NCI-H345 (cell line): ENCODE measurements at places on chromosomes 16 and 17.

- no peak for DNase-seq
These were observed 12.1 kb downstream of the CMIP start for GRCh38 chr16:81456523-81457325.

- DNase-seq, result no peak
These were observed 94.8 kb downstream of the TNFRSF13B start for GRCh38 chr17:16877099-16877498.

DNA sequence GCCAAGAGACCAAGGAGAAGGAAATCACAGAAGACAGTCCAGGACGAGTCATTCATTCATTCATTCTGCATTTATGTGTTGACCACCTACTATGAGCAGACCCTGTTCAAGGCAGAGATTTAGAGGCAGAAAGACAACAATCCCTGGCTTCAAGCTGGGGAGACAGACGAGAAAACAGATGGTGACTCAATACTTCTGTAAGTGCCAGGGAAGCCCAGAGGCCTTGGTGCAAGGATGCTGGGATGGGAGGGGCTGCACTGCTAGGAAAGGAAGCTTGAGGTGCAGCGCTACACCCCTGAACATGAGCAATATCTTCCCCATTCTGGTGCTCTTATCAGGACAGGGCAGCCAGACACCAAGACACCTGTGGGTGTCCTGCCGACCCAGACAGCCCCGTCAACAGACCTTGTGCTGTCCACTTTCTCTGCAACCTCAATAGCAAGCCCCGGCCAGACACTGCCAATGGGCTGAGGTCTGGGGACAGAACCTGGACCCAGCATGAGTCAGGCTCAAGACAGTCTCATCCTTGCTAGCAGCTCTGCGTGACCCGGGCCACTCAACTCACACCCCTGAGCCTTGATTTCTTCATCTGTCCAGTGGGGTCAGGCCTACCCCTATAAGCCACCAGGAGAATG, 163.5 kb downstream of the COPRS start:
- DNase-seq, result no peak

GRCh38 chr17:53462393-53462811, 360.3 kb upstream of the KIF2B start:
- DNase-seq, result no peak

- DNase-seq, result no peak
These were observed 51.6 kb downstream of the PRMT7 start for GRCh38 chr16:68362262-68362913.

GRCh38 chr16:29675811-29676643, 3.0 kb upstream of the QPRT start:
- DNase-seq, result no peak
